Hair follicular keratinocyte (primary cell): ENCODE measurements at places on chromosomes 6 and 20. TPM values are rescaled to one million over a fixed set of nuclear protein-coding genes. Genes with fewer than 3 reads are reported as not detected.

Gene SRSF6
- total RNA-seq = 33.8 and 47.9 TPM in 2 replicates

Gene KCNS1
- total RNA-seq = 0.91 and 1.7 TPM in 2 replicates

Gene ASCC3
- total RNA-seq = 43.7 and 44.3 TPM in 2 replicates

Gene NFATC2
- not detected in 2 replicates for total RNA-seq

Gene ELOVL4
- total RNA-seq = 6.8 and 7.0 TPM in 2 replicates

Gene CDSN
- 1.7 and 1.8 TPM in 2 replicates for total RNA-seq

Gene COL9A1
- total RNA-seq = not detected in 2 replicates

Gene BNIP5
- total RNA-seq = not detected in 2 replicates

Gene OR2J3
- not detected in 2 replicates for total RNA-seq

Gene IRF4
- not detected in 2 replicates for total RNA-seq

Gene NOTCH4
- total RNA-seq = 0.08 and 0.61 TPM in 2 replicates

Gene SLC44A4
- total RNA-seq = 0.04 TPM in 1 of 2 replicates, not detected in the other

Gene SYCP2
- total RNA-seq = 0.04 and 0.16 TPM in 2 replicates

Gene C20orf141
- total RNA-seq = not detected in 2 replicates

Gene C20orf202
- not detected in 2 replicates for total RNA-seq

Gene UBD
- not detected in 2 replicates for total RNA-seq

Gene DPPA5
- total RNA-seq = not detected in 2 replicates
